ENCODE measurements at places on chromosomes 6 and 20.
A peak's percentile ranks its signal among the peaks of the same experiment; 100 is the strongest.

- peak; percentile 54 for DNase-seq
Observed at GRCh38 chr6:129312880-129313279, 397.1 kb downstream of the ARHGAP18 start.

DNA sequence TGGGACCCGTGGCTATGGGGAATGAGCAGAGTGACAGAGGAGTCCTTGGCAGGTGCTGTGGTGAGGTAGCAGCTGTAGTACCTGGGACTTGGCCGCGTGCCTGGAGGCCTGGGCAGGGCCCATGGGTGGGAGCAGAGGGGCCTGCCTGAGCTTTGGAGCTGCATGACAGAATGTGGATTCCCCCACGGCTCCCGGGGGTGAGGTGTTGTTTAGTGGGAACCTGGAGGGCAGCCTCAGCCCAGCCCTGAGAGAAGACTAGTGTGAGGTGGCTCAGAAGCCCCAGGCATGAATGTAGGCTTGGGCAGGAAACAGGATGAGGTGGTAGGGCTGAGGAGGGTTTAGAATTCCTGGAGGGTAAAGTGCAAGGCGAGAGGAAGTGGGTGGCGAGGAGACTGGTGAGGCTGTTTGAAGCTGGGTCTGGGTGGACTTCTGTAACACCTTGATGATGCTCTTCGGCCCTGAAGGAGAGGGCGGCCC is 86.5 kb upstream of the SCP2D1 start:
- no peak for DNase-seq

DNA sequence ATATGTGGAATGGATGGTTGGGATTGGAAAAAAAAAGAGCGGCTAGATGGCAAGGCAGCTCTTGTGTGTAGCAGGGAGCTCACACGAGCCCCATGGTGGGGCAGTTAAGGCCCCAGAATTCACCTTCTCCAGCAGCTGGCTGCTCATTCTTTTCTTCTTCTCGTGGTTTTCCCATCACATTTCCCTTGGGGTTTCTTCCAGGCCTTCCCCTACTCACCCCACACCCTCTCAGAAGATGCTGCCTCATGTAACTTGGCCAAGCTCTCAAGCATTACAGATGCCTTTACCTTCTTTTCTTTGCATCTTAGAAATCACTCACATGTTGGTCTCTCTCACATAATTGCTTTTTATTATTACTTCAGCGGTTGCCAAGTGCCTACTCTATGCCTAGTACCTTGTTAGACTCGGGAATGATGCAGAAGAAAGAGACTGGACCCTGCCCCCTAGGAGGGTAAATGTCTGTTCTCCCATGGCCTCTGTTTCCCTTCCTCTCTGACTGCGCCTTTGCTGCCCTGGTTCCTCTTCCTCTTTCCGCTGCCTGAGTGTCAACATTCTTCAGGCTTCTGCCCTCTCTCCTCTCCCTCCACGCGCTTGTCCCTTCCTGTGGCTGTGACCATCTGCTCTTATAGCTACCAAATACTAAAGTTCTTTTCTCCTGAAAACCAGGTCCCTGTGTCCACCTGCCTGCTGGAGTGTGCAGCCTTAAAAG is 28.6 kb downstream of the PPARD start:
- DNase-seq: peak; percentile 85

GRCh38 chr6:36912586-36912985 is 26.8 kb downstream of the C6orf89 start:
- peak; percentile 73 for DNase-seq

GRCh38 chr6:167588920-167589614 is 237.6 kb upstream of the AFDN start:
- no peak for DNase-seq

DNA sequence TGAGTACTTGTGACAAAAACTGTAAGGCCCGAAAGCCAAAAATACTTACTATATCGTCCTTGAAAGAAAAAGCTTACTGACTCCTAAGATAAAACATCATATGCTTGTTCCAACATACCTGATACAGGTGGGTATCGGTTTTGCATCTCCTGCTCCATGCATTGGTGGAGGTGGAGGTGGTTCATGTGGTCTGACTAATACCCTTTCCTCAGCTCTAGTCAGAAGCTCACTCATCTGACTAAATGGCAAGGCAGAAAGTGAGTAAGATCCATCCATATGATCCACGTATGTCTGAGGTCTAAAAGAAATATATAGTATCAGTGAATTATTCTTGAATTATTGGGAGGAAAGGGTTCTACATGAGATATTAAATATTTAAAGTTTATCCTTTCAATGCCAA is 76.2 kb downstream of the WASF1 start:
- no peak for DNase-seq

- DNase-seq: no peak
Observed at GRCh38 chr20:34175079-34175478, 63.0 kb upstream of the EIF2S2 start.

DNA sequence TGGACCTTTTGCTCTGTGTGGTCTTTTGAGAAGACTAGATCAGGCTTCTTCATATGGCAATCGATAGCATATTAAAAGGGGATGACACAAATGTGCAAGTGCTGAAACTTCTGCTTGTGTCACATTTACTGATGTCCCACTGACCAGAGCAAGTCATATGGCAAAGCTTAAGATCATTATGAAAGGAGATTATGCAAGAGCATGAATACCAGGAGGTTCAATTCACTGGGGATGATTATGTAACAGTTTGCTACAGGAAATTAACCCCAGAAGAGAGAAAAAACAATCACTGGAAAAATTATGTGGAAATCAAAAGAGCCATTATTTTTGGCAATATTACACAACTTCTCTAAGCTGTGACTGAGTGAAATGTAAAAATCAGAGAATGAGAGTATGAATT is 13.7 kb upstream of the PRDM13 start:
- DNase-seq: peak; percentile 74

- no peak for DNase-seq
Observed at GRCh38 chr20:59777814-59778575, 155.4 kb downstream of the SYCP2 start.

Measured in cardiac fibroblast (primary cell).